Heart left ventricle (tissue), 16 donors: ENCODE measurements at places on chromosomes 5 and 9.

DNA sequence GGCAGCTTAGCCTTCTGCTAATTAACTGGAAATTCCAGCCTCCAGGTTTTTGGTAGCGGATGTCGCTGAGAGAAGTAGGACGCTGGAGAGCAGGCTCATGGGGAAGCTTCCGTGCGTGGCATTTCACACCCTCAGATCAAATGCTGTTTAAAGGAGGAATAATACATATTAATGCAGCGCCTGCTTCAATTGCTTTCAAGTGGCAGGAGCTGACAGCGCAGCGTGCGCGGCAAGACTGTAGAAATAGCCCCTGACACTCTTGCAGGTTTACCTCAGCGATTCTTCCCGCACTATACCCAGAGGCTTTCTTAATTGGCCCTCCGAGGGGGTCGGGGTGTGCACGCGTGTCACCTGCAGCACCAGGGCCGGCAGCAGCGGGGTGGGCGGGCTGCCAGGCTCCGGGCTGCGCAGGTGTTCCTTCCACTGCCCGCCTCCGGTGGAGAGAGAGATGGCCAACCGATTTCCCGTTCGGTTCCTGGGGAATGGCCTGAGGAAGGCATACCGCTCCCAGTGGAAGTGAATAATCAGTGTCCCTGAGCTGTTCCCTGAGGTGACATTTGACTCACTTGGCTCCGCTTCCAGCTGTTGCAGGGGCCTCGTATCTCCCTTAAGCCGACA lies 427.9 kb downstream of the KCTD16 start:
- no peak overlapping the region for H3K27ac ChIP-seq
- H3K4me3 ChIP-seq, result peak overlapping the region; percentile 30
- H3K27me3 ChIP-seq, result no peaks in the 10 kb centered on the region
- no peaks in the 10 kb centered on the region for H3K4me1 ChIP-seq

- no peaks in the 10 kb centered on the region for H3K36me3 ChIP-seq
- H3K4me3 ChIP-seq, result no peak overlapping the region
- no peak overlapping the region for H3K27ac ChIP-seq
- H3K4me1 ChIP-seq, result no peaks in the 10 kb centered on the region
Observed at GRCh38 chr5:145848854-145849253, 13.7 kb upstream of the PRELID2 start.

GRCh38 chr5:68380078-68380477 lies 164.5 kb downstream of the PIK3R1 start:
- H3K4me3 ChIP-seq, result no peak overlapping the region
- H3K4me1 ChIP-seq, result peaks cover 32% of the 10 kb centered on the region
- H3K36me3 ChIP-seq, result no peaks in the 10 kb centered on the region
- DNase-seq, result no peak

- peak overlapping the region; percentile 39 for H3K27ac ChIP-seq
- H3K4me3 ChIP-seq, result no peak overlapping the region
- H3K27me3 ChIP-seq, result no peaks in the 10 kb centered on the region
- no peak for DNase-seq
- no peaks in the 10 kb centered on the region for H3K36me3 ChIP-seq
Observed at GRCh38 chr9:112093870-112094216, 81.3 kb downstream of the SUSD1 start.

- H3K27ac ChIP-seq, result peak overlapping the region; percentile 70
- no peak for DNase-seq
- no peaks in the 10 kb centered on the region for H3K27me3 ChIP-seq
- H3K4me1 ChIP-seq, result peaks cover 38% of the 10 kb centered on the region
Observed at GRCh38 chr9:104774132-104774531, 10.2 kb downstream of the NIPSNAP3B start.

- H3K27me3 ChIP-seq, result no peaks in the 10 kb centered on the region
- peak; percentile 80 for DNase-seq
- peak overlapping the region; percentile 73 for H3K27ac ChIP-seq
- peaks cover 16% of the 10 kb centered on the region for H3K36me3 ChIP-seq
Observed at GRCh38 chr5:149406203-149406978, 27.3 kb upstream of the IL17B start.

GRCh38 chr5:83715236-83716065 lies 5.2 kb downstream of the HAPLN1 start:
- no peaks in the 10 kb centered on the region for H3K4me1 ChIP-seq
- no peaks in the 10 kb centered on the region for H3K36me3 ChIP-seq
- no peaks in the 10 kb centered on the region for H3K27me3 ChIP-seq
- DNase-seq, result no peak
- no peak overlapping the region for H3K4me3 ChIP-seq

- no peaks in the 10 kb centered on the region for H3K36me3 ChIP-seq
- H3K4me3 ChIP-seq, result no peak overlapping the region
- DNase-seq, result no peak
- no peak overlapping the region for H3K27ac ChIP-seq
Observed at GRCh38 chr5:159571501-159572244, 241.4 kb upstream of the IL12B start.

DNA sequence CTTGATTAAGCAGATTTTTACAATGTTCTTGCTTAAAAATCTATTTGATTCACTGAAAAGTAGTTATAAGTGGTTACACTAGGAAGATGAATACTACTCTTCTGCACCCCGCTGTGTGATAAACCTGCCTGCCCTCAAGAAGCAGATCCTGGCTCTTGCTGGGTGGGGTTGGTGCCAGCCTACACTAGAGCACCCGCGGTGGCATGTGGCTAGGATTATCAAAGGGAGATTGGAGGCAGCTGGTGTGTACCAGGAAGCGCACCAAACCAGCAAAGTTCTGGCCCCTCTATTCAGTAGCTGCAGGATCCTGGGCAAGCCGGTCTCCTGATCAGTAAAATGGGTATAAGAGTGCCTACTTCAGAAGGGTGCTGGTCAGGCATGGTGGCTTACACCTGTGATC lies 43.5 kb downstream of the PRLR start:
- H3K27me3 ChIP-seq, result no peaks in the 10 kb centered on the region
- DNase-seq, result no peak
- no peaks in the 10 kb centered on the region for H3K4me1 ChIP-seq
- H3K4me3 ChIP-seq, result no peak overlapping the region

- peak; percentile 63 for DNase-seq
- H3K27me3 ChIP-seq, result no peaks in the 10 kb centered on the region
- no peak overlapping the region for H3K27ac ChIP-seq
Observed at GRCh38 chr5:141914199-141914743, 9.4 kb upstream of the DELE1 start.

DNA sequence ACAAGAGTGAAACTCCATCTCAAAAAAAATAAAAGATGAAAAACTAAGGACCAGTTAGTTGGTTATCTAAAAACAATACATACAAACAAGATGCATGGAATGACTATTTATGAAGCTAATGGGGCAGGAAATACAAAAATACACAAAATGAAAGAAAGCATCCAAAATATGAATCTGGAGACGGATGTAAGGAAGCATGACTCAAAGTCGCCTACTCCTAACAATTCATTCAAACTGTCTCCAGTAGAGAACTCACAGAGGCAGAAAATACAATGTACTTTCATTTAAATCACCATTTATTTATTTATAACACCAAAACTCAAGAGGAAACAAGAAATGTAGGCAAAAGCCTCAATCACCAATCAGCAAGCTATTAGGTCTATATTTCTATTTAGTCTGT lies 68.4 kb downstream of the SCAI start:
- H3K36me3 ChIP-seq, result no peaks in the 10 kb centered on the region
- H3K27me3 ChIP-seq, result no peaks in the 10 kb centered on the region

DNA sequence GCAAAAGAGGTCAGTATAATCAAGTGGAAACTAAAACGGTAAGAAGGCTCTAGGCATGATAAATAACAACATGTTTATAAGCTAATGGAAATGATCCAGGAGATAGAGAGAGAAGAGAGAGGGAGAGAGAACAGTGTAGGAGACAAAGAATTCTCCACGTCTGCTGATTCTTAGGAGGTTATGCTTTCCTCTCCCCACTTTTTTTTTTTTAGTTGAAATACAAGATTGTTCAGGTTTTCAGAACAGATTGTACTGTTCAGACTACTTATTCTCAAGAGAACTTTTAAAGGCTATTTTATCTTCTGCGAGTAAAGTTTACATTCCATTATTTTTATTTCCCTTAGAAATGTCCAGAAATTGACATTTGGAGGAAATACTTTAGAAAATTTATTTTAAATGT lies 4.0 kb downstream of the CCDC192 start:
- peak overlapping the region; percentile 24 for H3K27ac ChIP-seq
- H3K27me3 ChIP-seq, result no peaks in the 10 kb centered on the region
- H3K36me3 ChIP-seq, result no peaks in the 10 kb centered on the region
- no peak overlapping the region for H3K4me3 ChIP-seq
- peaks cover 28% of the 10 kb centered on the region for H3K4me1 ChIP-seq

DNA sequence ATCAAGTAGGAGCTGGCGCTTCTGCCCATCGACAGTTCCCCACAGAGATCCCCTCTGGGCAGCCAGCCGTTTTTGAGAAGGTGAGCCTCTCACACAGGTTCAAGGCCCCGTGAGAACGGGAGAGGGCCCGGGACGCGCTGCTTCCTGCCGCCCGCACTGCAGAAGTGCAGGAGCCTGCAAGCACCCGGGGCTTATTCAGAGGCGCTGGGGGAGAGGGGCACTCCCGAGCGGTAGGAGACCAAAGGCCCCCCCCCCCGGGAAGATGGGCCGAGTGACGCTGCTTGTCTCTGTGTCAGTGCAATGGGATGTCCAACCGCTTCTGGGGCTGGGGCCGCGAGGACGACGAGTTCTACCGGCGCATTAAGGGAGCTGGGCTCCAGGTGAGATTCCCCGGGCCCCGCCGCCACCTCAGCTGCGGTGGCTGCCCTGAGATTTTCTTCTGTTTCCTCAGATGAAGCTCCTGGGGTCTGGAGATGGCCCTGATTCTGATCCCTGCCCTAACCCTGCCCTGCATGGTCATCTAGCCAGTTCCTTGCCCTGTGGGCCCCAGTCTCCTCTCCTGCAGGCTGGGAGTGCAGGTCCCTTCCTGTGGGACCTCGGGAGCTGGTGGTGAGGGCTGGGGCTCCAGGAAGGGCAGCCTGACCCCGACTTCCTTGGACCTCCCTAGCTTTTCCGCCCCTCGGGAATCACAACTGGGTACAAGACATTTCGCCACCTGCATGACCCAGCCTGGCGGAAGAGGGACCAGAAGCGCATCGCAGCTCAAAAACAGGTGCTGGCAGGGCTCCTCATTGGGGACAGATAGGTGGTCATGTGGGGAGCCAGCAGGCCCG lies 8.5 kb downstream of the B4GALT7 start:
- no peak overlapping the region for H3K4me3 ChIP-seq
- H3K27me3 ChIP-seq, result no peaks in the 10 kb centered on the region
- no peaks in the 10 kb centered on the region for H3K36me3 ChIP-seq
- no peak overlapping the region for H3K27ac ChIP-seq
- peaks cover 11% of the 10 kb centered on the region for H3K4me1 ChIP-seq

GRCh38 chr5:10760921-10761184 lies 181 bp downstream of the DAP start:
- peak overlapping the region; percentile 66 for H3K4me3 ChIP-seq
- DNase-seq, result no peak
- no peaks in the 10 kb centered on the region for H3K4me1 ChIP-seq
- H3K36me3 ChIP-seq, result no peaks in the 10 kb centered on the region
- peak overlapping the region; percentile 92 for H3K27ac ChIP-seq

DNA sequence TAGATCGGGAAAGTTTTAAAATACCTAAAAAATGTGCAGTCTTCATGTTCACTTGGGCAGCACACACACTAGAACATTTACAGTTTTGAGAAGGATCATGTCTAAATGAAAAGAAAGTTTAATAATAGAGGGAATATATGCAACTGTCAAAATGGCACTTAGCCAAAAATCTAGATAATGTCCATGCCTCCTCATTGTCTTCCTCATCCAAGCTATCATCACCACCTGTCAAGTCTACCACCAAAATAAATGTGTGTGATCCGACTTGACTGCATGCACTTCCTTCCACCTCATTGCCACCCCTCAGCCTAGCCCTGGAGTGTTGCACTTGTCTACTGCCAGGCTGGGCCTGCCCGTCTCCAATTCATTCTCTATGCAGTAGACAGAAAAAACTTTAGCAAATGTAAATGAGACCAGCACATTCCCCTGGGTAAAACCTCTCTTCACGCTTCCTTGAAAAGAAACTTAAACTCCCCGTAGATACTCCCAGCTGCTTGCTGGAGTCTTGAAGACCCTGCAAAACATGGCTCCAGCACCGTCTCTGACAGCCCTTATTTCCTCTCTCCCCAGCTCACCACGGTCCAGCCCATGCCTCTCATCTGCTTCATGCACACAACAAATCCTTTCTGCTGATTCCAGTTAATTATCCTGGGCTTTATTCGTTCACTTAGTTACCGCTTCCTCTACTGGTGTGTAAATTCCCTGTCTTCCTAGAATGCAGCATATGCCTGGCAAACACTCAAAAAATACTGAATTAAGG lies 66.9 kb downstream of the FANCC start:
- H3K27ac ChIP-seq, result no peak overlapping the region
- H3K4me3 ChIP-seq, result no peak overlapping the region
- no peaks in the 10 kb centered on the region for H3K36me3 ChIP-seq

- no peak for DNase-seq
- H3K4me3 ChIP-seq, result no peak overlapping the region
- no peaks in the 10 kb centered on the region for H3K4me1 ChIP-seq
- no peak overlapping the region for H3K27ac ChIP-seq
- no peaks in the 10 kb centered on the region for H3K36me3 ChIP-seq
- no peaks in the 10 kb centered on the region for H3K27me3 ChIP-seq
Observed at GRCh38 chr5:179371681-179372680, 26.7 kb upstream of the ADAMTS2 start.

DNA sequence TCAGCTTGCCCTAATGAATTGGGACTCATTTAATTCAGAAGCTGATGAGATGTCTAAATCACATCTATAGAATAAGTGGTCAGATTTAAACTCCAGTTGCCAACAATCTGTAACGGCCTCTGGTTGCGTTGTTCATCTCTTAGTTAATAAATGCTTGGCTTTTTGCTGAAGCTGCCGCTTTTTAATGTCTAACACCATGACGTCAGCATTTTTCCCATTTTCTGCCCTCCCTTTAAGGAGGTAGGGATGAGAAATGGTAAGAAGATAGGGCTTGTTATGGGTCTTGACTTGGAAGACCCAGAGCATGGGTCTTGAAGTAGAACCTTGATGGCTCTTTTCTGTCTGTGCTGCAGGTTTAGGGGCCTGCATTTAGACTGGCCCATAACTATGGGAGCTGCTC lies 33.3 kb downstream of the PALM2AKAP2 start:
- no peak overlapping the region for H3K27ac ChIP-seq
- H3K4me3 ChIP-seq, result no peak overlapping the region
- H3K36me3 ChIP-seq, result no peaks in the 10 kb centered on the region
- DNase-seq, result no peak

DNA sequence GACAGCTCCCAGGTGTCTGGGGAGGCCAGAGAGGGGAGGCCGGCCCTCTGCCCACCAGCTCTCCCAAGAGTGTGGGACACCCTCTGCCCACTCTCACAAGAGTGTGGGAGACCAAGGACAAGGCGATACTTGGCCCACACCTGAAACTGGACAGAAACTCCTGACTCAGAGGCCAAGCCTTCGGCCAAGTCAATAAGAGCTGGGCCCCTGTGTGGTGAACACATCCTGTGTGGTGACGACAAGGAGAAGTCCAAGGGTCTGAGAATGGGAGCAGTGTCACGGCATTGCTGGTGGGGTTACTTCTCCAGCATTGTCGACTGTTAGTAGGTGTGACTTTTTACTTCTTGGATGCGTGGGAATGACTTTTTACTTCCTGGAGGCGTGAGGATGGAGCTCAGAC lies 14.6 kb upstream of the F2RL1 start:
- H3K27ac ChIP-seq, result no peak overlapping the region
- H3K4me3 ChIP-seq, result no peak overlapping the region
- no peaks in the 10 kb centered on the region for H3K36me3 ChIP-seq
- no peaks in the 10 kb centered on the region for H3K27me3 ChIP-seq
- DNase-seq, result no peak
- H3K4me1 ChIP-seq, result peaks cover 11% of the 10 kb centered on the region
